ENCODE measurements at places on chromosomes 5 and 9.

- no peak for DNase-seq
Measured at GRCh38 chr9:32705059-32705458, 69.6 kb upstream of the TAF1L start.

- no peak for DNase-seq
Measured at GRCh38 chr5:95511606-95512005, 43.2 kb downstream of the SKIC3 start.

GRCh38 chr9:24961762-24962161, 416.1 kb upstream of the IZUMO3 start:
- no peak for DNase-seq

DNA sequence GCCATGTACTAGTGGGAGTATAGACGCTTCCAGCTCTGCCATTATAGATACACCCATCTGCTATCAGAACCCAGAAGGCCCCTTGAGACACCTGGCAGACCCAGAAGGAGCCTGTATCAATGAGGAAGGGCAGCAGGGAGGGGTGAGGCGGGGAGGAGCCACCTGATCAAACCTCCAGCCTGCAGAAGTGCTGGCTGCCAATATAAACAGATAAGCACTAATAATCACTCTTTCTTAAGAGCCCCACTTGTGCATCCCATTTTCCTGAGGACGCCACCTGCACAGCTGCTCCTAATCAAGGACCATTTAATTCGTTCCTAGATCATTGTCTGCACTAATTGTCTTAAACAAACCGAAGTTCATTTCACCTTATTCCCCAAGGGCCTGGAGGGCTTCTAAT, 75.0 kb upstream of the NEK6 start:
- DNase-seq, result no peak

DNA sequence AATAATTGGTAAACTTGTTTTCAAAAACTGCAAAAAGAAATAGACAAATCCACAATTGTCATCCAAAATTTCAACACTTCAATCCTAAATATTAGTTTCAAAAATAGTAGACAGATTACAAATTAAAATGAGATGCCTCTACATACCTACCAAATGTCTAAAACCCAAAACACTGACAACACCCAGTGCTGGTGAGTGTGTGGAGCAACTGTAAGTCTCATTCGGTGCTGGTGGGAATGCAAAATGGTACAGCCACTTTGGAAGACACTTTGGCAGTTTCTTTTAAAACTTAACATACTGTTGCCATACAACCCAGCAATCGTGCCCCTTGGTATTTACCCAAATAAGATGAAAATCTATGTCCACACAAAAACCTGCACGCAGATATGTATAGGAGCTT, 6.7 kb downstream of the ECM2 start:
- DNase-seq, result no peak

DNA sequence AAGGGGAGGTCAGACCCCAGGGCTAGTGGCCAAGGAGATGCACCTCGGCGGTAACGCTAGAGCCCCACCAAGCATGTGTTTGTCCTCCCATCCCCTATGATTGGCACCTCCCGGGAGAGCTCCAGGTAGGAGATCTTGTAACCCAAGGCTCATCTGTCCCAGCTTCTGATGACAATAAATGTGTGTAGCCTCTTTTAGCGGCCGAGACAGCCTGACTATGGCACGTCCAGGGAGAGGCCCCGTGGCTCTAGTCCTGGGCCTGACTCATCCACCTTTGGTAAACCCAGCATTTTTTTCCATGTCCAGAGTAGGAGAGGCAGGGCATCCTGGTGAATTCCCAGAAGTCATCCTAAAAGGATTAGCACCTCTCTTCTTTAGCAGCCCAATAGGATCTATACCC, 39.2 kb downstream of the IRF1 start:
- DNase-seq, result no peak

GRCh38 chr9:104386425-104387069, 117.5 kb upstream of the OR13F1 start:
- no peak for DNase-seq

GRCh38 chr5:109907731-109908130, 218.0 kb downstream of the MAN2A1 start:
- DNase-seq, result no peak

DNA sequence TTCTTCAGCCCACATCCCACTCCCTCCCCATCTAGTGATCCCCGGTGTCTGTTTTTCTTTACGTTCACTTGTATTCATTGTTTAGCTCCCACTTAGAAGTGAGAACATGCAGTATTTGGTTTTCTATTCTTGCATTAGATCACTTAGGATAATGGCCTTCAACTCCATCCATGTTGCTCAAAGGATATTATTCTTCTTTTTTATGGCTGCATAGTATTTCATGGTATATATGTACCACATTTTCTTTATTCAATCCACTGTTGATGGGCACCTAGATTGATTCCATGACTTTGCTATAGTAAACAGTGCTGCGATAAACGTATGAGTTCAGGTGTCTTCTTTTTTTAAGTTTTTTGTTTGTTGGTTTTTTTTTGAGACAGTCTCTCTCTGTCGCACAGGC, 29.1 kb upstream of the CCNB1 start:
- DNase-seq, result no peak

DNA sequence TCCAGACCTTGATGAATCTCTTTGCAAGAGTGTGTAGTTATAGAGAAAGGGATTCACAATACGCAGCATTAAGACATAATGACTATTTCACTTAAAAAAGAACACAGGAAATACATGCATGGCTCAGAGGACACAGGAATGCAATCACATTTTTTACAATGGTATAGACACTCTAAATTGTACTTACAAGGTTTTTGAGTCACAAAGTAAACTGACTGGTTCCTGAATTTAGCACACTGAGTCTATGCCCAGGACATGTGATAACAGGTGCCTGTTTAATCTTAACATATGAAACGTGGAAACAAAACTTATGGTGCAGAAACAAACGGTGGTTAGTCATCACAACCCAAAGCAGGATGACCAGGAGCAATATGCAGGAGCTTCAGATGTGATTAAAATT, 6.7 kb downstream of the EPB41L4A start:
- no peak for DNase-seq

DNA sequence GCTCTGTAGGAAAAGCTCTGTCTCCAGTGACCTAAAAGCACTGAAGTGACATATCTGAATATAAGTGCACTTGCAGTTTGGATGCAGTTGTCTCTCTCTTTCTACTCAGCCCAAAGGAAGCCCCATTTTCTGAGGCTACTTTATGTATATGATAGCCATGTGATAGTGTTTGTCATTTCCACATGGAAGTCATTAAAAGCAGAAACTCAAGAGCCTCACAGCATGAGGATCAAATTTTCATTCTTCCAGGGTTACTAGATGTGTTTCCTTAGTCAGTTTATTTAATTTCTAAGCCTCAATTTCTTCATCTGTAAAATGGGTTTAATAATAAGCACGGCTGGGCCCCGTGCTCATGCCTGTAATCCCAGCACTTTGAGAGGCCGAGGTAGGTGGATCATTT, 36.7 kb downstream of the RNF44 start:
- DNase-seq, result no peak

DNA sequence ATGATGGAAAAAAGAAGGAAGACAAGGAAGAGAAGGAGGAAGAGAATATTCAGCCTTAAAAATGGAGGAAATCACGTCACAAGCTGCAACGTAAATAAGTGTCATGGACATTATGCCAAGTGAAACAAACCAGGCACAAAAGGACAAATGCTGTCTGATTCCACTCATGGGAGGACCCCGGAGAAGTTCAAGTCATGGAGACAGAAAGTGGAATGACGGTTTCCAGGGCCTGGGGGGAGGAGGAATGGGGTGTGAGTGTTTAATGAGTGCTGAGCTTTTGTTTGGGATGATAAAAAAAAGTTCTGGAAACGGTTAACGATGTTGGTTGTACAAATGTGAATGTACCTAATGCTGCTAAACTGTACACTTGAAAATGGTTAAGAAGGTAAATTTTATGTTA, 439.5 kb downstream of the GADD45G start:
- DNase-seq, result no peak

- no peak for DNase-seq
Measured at GRCh38 chr5:35171078-35171477, 59.2 kb downstream of the PRLR start.

- no peak for DNase-seq
Measured at GRCh38 chr5:108720391-108720790, 27.3 kb upstream of the FER start.

DNA sequence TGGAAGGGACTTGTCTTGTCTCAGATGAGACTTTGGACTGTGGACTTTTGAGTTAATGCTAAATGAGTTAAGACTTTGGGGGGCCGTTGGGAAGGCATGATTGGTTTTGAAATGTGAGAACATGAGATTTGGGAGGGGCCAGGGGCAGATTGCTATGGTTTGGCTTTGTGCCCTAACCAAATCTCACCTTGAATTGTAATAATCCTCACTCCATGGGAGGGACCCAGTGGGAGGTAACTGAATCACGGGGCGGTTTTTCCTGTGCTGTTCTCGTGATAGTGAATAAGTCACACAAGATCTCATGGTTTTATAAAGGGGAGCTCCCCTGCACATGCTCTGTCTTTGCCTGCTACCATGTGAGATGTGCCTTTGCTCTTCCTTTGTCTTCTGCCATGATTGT, 72.1 kb downstream of the RAI14 start:
- DNase-seq, result no peak

- no peak for DNase-seq
Measured at GRCh38 chr5:156922207-156922792, 40.7 kb downstream of the TIMD4 start.

GRCh38 chr9:1531424-1531823, 481.3 kb downstream of the DMRT2 start:
- no peak for DNase-seq

- DNase-seq, result peak; percentile 89
Measured at GRCh38 chr9:113564498-113565237, 101.1 kb downstream of the RGS3 start.

GRCh38 chr9:114202396-114202795, 47.1 kb downstream of the COL27A1 start:
- DNase-seq, result no peak

DNA sequence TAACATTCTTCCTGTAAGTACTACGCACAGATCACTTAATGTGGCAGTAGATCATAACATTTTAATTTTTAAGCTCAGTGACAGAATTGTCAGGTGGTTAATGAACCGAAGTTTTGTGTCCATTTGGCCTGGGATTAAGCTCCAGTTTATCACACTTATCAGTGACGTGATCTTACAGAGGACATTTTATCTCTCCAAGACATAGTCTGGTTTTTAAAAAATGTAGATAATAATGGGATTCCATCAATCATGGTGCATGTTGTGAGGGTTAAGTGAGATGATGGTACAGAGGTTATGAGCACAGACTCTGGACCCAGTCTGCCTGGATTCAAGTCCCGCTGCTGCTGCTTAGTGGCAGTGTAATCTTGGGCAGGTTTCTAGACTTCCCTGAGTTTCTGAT, 66.0 kb upstream of the ZFAND5 start:
- no peak for DNase-seq

DNA sequence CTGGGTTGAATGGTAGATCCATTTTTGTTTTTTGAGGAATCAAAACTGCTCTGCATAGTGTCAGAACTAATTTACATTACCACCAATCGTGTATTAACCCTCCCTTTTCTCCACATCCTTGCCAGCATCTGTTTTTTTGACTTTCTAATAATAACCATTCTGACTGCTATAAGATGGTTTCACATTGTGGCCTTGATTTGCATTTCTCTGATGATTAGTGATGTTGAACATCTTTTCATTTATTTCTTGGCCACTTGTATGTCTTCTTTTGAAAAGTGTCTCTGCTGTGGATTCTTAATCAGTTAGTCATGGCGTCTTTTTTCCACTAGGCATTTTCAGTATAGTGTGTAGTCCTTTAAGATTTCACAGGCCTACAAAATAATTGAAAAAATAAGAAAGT, 2144.3 kb upstream of the C9orf72 start:
- no peak for DNase-seq

Measured in mucosa of descending colon (tissue), 3 donors.